Umbilical cord (tissue), 2 donors: ENCODE measurements at places on chromosomes 16 and 17. TPM values are rescaled to one million over a fixed set of nuclear protein-coding genes. Genes with fewer than 3 reads are reported as not detected.

SLC52A1 gene
- 1.4 TPM for total RNA-seq

TBC1D28 gene
- 1.2 TPM for total RNA-seq

TM4SF5 gene
- not detected for total RNA-seq

ALOX12 gene
- total RNA-seq: not detected

KRT27 gene
- not detected for total RNA-seq

KRT20 gene
- 3.4 TPM for total RNA-seq

TSPAN10 gene
- total RNA-seq: 0.96 TPM

SRCAP gene
- total RNA-seq: 22.6 TPM

EMP2 gene
- total RNA-seq: 27.0 TPM

BCL6B gene
- total RNA-seq: 35.2 TPM

GRCh38 chr16:70250748-70251628, 752 bp downstream of the EXOSC6 start:
- DNase-seq: peak; percentile 30

DNA sequence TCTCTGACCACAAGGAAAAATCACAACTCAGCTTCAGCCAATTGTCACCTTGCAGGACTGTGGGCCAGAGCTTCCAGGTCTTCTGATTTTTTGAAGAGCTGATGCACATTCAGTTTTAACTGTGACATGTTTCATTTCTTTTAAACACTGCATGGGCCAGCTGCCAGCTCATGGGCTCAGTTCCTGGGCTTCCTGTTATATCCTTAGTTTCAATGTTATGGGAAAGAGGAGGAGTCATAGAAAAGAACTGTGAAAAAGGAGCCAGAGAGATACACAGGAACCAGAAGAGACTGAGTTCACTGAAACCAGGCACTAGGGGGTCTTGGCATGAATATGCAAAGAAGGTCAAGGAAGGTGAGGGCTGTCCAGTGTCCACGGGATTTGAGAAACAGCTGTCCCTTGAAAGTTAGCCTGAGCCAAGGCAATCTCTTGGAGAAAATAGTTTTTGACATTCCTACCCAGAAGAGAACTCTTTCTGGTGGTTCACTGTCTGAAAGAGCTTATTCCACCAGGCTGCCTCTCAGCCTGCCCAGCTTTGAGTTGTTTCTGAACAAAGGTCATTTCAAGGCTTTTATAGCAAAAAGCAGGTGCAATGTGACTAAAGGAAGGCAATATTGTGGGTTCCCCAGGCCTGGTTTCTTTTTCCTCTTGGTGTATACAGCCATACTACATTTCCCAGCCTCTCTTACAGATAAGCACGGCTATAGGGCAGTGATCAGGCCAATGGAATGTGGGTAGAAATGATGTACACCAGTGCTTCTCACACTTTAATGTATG, 10.5 kb downstream of the PDILT start:
- peak; percentile 27 for DNase-seq

- peak; percentile 98 for DNase-seq
Observed at GRCh38 chr17:77308861-77309726, 168.3 kb downstream of the SEC14L1 start.

DNA sequence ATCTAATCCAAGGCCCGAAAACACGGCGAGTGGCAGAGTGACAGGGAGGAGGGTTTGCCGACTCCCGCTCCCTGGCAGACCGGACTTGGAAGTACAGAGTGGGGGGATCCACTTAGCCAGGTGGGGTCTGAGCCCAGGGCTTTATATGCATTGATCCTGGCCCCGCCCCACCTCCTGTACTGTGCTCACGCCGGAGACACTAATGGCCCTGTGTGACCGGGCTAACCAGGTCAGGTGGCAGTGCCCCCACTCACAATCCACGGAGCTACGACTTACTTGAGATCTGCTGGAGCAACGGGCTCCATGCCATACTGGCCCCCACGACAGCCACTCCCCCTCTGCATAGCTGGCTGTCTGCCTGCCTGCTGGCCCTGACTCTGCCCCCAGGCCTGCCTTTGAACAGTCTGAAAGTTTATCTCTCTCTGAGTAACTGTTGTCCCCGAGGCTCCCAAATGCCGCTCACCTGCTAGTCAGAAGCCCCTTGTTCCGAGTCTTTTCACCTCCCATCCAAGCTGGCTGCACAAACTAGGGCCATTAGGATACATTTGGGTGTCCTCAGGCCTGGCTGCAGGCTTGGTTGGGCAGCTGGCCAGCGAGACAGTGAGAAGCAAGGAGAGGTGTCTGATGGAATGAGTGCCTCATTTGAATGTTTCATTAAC, 28.0 kb downstream of the CACNA1G start:
- peak; percentile 50 for DNase-seq

DNA sequence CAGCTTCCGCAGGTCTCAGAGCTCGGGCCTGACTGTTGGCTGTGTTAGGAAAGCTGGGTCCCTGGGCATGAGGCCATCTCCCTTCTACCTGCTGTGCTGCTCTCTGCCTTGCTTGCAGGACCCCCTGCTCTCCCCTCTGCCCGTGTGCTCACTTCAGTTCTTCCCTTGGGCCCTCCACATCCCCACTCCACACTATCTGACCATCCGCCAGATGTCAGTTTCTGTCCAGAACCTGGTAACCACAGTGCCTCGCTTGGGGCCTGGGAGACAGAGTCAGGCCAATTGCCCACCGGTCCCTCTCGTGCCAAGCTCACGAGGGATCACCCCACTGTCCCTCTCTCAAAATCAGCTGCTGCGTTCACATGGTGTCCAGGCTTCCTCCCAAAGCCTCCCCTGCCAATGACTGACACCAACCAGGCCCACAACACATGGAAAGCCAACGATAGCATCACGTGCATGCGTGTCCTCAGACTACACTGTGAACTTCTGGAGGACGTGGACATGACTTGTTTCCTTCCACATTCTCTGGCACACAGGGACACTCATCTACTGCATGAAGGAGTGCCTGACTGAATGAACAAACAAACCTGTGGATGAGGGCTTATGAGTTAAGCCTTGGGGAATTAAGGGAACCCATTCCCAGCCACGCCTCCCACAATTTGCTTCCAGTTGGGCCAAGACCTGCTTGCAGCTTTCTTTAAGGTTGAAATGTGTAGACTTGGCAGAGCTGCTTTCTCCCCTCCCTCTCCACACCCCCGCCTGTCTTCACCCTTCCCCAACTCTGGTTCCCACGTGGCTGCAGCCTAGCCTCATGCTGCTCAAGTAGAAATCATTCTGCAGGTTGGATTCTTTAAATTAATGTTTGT, 72.5 kb upstream of the ZNF423 start:
- no peak for DNase-seq

- no peak for DNase-seq
Observed at GRCh38 chr17:45231481-45232116, 9.9 kb downstream of the FMNL1 start.

DNA sequence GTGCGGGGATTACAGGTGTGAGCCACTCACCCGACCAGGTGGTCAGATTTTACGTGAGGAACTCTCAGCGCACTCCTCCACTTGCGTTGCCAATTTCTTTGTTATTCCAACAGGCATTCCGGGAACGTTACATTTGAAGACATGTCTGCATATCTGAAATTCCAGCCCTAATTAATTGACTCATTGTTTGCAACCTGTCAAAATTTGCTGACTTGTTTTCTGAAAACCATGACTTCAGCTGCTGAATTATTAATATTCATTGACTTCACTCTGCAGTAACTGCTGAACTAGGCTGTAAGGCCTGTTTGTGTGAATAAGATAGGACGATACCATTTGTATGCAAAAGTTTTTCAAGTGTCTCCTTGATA, 16.6 kb downstream of the G6PC1 start:
- no peak for DNase-seq

- peak; percentile 39 for DNase-seq
Observed at GRCh38 chr17:19238167-19238505, 970 bp downstream of the EPN2 start.

DNA sequence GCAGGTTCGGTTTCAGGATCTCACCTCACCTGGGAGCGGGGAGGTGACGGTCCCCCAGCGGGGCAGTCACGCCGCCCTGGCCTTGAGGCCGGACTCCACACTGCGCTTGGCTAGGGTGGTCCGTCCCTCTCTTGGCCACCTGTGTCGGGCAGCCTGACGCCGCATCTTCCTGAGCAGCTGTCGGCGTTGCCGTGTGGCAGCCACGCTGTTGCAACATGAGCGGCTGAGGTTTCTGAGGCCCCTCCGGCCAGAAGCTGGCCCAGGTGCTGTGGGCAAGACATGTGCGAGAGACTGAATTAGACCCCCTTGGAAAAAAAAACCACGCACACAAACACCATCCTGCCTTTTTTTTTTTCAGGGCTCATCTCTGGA, 49.2 kb downstream of the IRF8 start:
- DNase-seq: no peak

GRCh38 chr16:30068750-30069610, 3.4 kb downstream of the ALDOA start:
- no peak for DNase-seq

DNA sequence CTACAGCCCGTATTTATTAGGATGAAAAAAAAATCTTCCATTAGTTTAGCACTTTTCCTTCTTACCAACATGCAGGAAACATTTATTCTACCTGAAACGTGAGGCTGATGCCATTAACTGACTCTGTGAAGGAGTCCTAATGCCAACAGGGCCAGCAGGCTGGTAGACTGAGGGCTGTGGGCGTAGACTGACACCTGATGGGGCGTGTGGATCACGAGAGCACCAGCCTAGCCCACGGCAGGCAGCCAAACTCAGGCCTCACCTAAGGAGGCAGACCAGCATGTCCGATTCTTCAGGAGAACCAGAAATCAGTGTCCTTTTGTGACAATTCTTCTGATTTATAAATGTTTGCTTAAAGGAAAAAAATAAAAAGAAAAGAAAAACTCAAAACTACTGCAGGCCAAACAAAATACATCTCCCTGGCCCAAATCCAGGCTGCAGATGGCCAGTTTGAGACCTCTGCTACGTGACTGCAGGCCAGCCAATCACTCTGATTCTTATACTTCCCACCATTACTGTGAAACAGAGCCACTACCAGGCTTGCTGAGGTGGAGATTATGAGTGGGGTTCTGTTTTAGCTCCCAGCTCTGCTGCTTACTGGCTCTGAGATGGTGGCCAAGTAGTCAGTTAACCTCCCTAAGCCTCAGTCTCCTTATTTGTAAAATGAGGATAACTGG, 66.5 kb downstream of the GNAO1 start:
- DNase-seq: peak; percentile 83

GRCh38 chr16:19432429-19432828, 14.7 kb downstream of the TMC5 start:
- no peak for DNase-seq

- DNase-seq: peak; percentile 22
Observed at GRCh38 chr17:8122924-8123694, 797 bp downstream of the HES7 start.
